ENCODE measurements at places on chromosomes 5 and 9.

DNA sequence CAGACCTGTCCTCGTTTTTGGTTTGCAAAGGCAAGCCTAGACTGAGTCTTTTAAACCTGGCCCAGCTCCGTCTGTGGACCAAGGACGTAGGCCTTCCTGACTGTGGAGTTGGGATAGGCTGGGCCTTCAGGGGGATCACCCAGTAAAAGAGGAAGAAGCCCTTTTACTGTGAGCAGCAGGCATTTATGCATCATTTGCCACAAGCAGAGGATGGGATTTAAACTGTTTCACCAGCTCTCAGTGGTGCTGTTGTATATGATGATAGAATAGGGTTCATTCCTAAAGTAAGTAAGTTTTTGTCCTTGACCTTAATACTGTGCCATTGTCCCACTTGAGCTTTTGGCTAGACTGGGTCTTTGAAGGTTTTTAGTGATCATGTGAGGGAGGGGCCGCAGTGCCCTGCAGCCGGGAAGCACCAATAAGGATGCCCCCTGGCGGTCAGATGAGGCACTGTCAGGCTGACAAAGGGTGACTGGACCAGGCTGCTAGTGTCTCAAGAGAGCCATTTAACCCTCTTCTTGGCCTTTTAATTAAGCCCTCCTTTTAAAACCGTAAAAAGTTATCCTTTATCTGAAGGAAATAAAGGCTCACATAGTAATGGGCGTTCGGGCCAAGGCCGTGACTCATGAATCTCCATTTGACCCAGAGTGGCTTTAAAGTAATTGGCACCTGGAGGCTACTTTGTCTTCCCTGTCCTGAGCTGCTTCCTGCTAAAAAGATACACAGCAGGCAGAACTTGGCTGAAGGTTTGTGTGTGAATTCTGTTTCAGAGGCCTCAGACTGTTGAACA is 74.0 kb downstream of the UBAP1 start:
- DNase-seq = peak; percentile 45

- DNase-seq = no peak
These were observed 106.8 kb upstream of the FBXL7 start for GRCh38 chr5:15393146-15393545.

GRCh38 chr5:138385660-138386059 is 33.2 kb downstream of the KDM3B start:
- DNase-seq = peak; percentile 23

- DNase-seq = peak; percentile 27
These were observed 31.1 kb upstream of the ADAMTSL1 start for GRCh38 chr9:18442629-18443491.
